ENCODE measurements at places on chromosomes 3 and 15.

GRCh38 chr3:26293329-26293844 is 329.2 kb upstream of the LRRC3B start:
- no peaks in the 10 kb centered on the region for H3K27me3 ChIP-seq
- DNase-seq = no peak
- H3K4me3 ChIP-seq = no peak overlapping the region
- no peaks in the 10 kb centered on the region for H3K36me3 ChIP-seq
- H3K27ac ChIP-seq = no peak overlapping the region

- no peak overlapping the region for H3K27ac ChIP-seq
- H3K36me3 ChIP-seq = no peaks in the 10 kb centered on the region
- no peak overlapping the region for H3K4me3 ChIP-seq
- no peaks in the 10 kb centered on the region for H3K27me3 ChIP-seq
Observed at GRCh38 chr3:126932188-126932931, 50.6 kb upstream of the PLXNA1 start.

DNA sequence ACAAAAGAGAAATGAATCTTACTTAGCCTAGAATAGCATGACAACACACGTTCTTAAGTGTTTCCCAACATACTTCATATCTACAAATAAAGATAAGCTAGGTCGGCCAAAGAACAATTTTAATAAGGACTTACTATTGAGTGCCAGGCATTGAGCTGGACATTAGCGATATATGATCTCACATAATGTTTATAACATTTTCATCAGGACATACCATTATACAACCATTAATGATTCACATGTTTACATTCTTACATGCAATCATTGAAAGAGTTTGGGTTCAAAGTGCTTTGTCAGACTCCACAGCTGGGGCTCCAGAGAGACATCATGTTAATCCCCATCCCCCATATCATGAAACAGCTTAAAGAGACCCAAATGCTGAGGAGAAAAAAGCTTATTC is 189.0 kb downstream of the STT3B start:
- no peaks in the 10 kb centered on the region for H3K36me3 ChIP-seq
- no peak overlapping the region for H3K4me3 ChIP-seq
- no peak for DNase-seq
- no peaks in the 10 kb centered on the region for H3K4me1 ChIP-seq

- no peak for DNase-seq
- peak overlapping the region; percentile 55 for H3K4me3 ChIP-seq
- H3K4me1 ChIP-seq = peaks cover 99% of the 10 kb centered on the region
Observed at GRCh38 chr15:67085818-67086636, 20.6 kb downstream of the SMAD3 start.

- H3K27me3 ChIP-seq = no peaks in the 10 kb centered on the region
- no peak for DNase-seq
- no peaks in the 10 kb centered on the region for H3K4me1 ChIP-seq
- no peak overlapping the region for H3K4me3 ChIP-seq
- H3K36me3 ChIP-seq = peaks cover 37% of the 10 kb centered on the region
Observed at GRCh38 chr3:44923632-44924456, 49.4 kb downstream of the TGM4 start.

- H3K4me1 ChIP-seq = no peaks in the 10 kb centered on the region
- no peak overlapping the region for H3K4me3 ChIP-seq
- no peaks in the 10 kb centered on the region for H3K27me3 ChIP-seq
- no peak for DNase-seq
Observed at GRCh38 chr3:128274837-128275236, 121.6 kb downstream of the EEFSEC start.

- no peak for DNase-seq
- H3K36me3 ChIP-seq = no peaks in the 10 kb centered on the region
- H3K27me3 ChIP-seq = peaks cover 16% of the 10 kb centered on the region
- H3K27ac ChIP-seq = no peak overlapping the region
- H3K4me1 ChIP-seq = no peaks in the 10 kb centered on the region
- no peak overlapping the region for H3K4me3 ChIP-seq
Observed at GRCh38 chr3:171752329-171752728, 58.0 kb downstream of the PLD1 start.

DNA sequence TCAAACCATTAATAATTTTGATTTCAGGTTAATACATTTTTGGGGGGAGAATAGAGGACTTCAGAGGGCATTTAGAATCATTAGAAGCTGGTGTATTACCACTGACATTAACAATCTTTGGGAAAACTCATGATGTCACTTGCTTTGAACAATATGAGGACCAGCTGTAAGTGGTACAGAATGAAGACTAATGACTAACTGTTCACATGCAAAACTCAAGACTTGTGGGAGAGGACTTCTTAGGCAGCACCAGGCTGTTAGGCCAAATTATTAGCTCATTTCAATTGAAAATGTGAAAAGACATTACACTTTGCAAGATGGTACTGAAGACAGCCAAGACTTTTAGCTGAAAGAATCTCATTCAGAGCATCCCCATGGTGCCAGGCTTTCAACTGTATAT is 426.2 kb upstream of the ADAMTS9 start:
- no peak for DNase-seq
- no peaks in the 10 kb centered on the region for H3K36me3 ChIP-seq
- H3K4me3 ChIP-seq = no peak overlapping the region
- H3K27me3 ChIP-seq = no peaks in the 10 kb centered on the region

- no peak overlapping the region for H3K27ac ChIP-seq
- no peak for DNase-seq
- H3K36me3 ChIP-seq = no peaks in the 10 kb centered on the region
- no peaks in the 10 kb centered on the region for H3K4me1 ChIP-seq
- H3K4me3 ChIP-seq = no peak overlapping the region
Observed at GRCh38 chr3:21392526-21392925, 358.5 kb downstream of the ZNF385D start.

DNA sequence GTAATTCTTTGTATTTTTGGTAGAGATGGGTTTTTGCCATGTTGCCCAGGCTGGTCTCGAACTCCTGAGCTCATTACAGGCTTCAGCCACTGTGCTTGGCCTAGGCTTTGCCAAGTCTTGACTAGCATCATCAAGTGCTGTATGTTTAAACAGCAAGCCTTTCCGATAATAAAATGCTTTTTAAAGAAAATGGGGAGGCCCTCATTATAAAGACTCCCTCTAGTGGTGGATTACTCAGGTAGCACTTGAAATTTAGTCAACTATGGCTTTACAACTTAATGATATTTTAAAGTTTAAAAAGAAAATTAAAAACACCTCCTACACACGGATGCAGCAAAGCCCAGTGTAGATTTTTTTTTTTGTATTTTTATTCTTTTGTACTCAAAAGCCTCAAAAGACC is 213.6 kb downstream of the GAP43 start:
- no peak for DNase-seq
- H3K4me1 ChIP-seq = no peaks in the 10 kb centered on the region
- H3K4me3 ChIP-seq = no peak overlapping the region
- H3K27ac ChIP-seq = no peak overlapping the region
- no peaks in the 10 kb centered on the region for H3K36me3 ChIP-seq
- no peaks in the 10 kb centered on the region for H3K27me3 ChIP-seq

DNA sequence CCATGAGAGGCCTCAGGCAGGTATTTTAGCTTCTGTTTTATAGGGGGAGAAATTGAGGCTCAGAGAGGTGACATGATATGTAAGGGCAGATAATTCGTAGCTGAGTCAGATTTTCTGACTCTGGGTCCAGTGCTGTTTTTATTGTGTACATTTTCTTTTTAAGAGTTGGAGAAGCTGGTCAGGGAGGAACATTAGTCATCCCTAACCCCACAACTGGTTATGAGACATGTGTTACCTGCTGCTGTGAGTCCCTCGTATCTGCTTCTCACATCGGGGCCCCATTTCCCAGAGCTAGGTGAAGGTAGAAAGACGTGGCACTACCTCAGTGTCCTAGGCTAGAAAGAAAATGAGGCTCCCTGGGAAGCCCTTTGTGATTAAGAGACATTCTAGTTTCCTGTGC is 28.6 kb downstream of the GALNT15 start:
- no peak overlapping the region for H3K27ac ChIP-seq
- no peak for DNase-seq
- no peaks in the 10 kb centered on the region for H3K36me3 ChIP-seq
- H3K4me3 ChIP-seq = no peak overlapping the region
- H3K27me3 ChIP-seq = no peaks in the 10 kb centered on the region

DNA sequence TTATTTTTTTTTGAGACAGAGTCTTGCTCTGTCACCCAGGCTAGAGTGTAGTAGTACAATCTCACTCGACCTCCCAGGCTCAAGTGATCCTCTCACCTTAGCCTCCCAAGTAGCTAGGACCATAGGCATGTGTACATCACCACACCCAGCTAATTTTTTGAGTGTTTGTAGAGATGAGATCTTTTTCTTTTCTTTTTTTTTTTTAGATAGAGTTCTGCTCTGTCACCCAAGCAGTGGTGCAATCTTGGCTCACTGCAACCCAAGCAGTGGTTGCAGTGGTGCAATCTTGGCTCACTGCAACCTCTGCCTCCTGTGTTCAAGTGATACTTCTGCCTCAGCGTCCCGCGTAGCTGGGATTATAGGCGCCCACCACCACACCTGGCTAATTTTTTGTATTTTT is 5.2 kb downstream of the CEP97 start:
- H3K27ac ChIP-seq = no peak overlapping the region
- no peaks in the 10 kb centered on the region for H3K27me3 ChIP-seq
- peaks cover 16% of the 10 kb centered on the region for H3K4me1 ChIP-seq
- no peak for DNase-seq

- no peak for DNase-seq
- peaks cover 6% of the 10 kb centered on the region for H3K27me3 ChIP-seq
- H3K27ac ChIP-seq = no peak overlapping the region
- no peak overlapping the region for H3K4me3 ChIP-seq
- no peaks in the 10 kb centered on the region for H3K36me3 ChIP-seq
- no peaks in the 10 kb centered on the region for H3K4me1 ChIP-seq
Observed at GRCh38 chr3:122987231-122987630, 40.3 kb downstream of the SEMA5B start.

- H3K27ac ChIP-seq = no peak overlapping the region
- no peaks in the 10 kb centered on the region for H3K4me1 ChIP-seq
Observed at GRCh38 chr3:188350961-188351360, 197.0 kb downstream of the LPP start.

DNA sequence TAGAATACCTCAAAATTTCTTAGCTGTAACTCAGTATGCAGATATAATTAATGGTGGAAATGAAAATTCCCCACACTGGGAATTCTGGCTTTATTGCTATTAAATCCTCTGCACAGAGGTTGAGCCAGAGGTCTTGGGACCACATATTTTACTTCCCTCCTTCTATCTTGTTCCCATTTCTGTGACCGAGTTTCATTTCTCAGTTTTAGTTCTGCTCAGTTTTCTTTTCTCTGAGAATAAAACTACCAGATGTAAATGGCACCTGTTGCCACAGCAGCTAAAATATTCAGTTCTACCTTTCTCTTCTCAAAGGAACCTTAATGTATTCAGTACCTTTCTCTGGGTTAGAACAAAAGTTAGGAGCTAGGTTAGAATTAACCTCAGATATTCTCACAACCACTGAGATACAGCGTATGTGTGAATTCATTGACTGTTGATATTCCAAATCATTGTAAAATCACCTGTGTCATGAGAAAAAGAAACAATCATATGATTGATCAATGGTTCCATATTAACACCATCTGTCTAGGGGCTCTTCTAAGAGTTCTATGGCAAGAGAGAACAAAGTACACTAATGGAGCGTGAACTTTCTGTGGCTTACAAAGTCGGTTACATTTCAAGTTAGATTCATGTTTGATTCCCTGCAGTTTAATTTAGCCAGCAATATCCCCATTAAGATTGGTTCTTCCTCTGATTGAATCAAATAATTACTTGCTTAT is 374.1 kb downstream of the EFHB start:
- no peaks in the 10 kb centered on the region for H3K27me3 ChIP-seq
- H3K27ac ChIP-seq = no peak overlapping the region
- no peaks in the 10 kb centered on the region for H3K36me3 ChIP-seq

DNA sequence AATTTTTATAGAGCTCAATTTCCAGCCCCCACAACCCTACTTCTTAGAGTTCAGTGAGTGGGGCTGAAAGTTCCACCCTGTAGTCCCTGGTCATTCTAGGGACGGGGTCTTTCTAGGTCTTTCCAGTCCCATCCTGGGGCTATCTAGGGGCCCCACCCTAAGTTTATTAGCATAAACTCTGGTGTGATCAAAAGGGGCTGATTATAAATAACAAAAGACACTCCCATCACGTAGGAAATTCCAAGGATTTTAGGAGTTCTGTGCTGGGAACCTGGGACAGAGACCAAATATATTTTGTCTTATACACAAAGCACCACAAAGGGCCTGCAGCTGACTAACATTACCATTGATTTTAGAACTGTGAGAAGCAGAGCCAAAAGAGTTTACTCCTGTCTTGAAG is 41.9 kb downstream of the RAD54L2 start:
- no peak for DNase-seq
- no peak overlapping the region for H3K4me3 ChIP-seq
- H3K4me1 ChIP-seq = no peaks in the 10 kb centered on the region
- no peaks in the 10 kb centered on the region for H3K27me3 ChIP-seq
- peaks cover 6% of the 10 kb centered on the region for H3K36me3 ChIP-seq

DNA sequence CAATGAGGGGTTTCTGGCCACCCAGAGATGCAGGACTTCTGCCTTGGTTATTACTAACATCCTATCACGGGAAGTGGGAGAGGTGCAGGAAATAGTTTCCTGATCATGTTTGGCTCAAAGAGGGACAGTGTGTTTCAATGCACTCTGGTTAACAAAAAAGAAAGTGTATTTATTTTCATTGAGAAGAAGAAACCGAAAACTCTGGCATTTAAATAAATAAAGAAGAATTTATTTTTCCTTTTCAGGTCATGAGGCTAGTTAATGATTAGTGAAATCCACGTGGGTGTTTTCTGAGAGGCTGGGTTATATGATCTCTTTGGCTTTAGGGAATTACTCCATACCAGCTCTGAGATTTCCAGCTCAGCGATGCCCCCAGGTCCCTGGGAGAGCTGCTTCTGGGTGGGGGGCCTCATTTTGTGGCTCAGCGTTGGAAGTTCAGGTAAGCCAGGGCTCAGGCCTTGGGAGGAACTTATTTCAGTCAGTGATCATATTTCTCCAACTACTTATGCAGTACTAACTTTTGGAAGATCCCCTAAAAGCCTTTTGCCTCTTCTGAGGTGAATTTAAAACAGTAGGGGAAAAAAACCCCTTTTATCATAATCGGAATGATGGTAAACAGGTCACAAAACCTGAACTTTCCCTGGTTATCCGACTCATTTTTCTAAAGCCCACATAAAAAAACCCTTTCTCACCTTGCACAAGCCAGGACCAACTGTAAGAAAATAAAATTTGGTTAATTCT is at the start of gene PLA1A:
PLA1A (plus strand) TSS at position 338 of the 741 bp plus-strand sequence; CDS start at position 367, 29 bp downstream.
- no peaks in the 10 kb centered on the region for H3K27me3 ChIP-seq
- no peaks in the 10 kb centered on the region for H3K36me3 ChIP-seq
- no peak for DNase-seq

DNA sequence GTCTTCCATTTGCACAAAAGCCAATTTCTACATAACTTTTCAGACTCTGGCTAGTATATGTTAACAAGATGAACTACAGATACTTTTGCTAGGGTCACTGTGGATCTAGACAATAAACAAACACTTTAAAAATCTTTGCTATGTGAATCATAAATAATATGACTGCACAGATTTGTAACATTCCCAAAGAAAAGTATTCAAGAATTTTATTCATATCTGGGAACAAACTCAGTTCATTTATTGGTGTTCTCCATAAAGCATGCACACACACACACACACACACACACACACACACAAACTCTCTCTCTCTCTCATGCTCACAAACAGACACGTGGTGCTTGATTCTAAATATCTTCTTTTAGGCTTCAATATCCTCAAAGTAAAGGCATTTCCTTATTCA is 18.8 kb upstream of the THRB start:
- DNase-seq = no peak
- H3K36me3 ChIP-seq = no peaks in the 10 kb centered on the region
- no peaks in the 10 kb centered on the region for H3K27me3 ChIP-seq
- no peak overlapping the region for H3K4me3 ChIP-seq

GRCh38 chr3:100334488-100335351 is at the start of gene NIT2:
NIT2 (plus strand) TSS chr3:100334757; CDS start chr3:100334792, 35 bp downstream.
- peak within 1 kb of the TSS; percentile 96 for H3K4me3 ChIP-seq
- peak within 1 kb of the TSS; percentile 58 for H3K27ac ChIP-seq
- peak; percentile 76 for DNase-seq
- peaks cover 21% of the 10 kb centered on the region for H3K4me1 ChIP-seq
- H3K36me3 ChIP-seq = peaks cover 6% of the 10 kb centered on the region
- H3K27me3 ChIP-seq = no peaks in the 10 kb centered on the region
